ENCODE measurements at places on chromosomes 11 and 22.
A peak's percentile ranks its signal among the peaks of the same experiment; 100 is the strongest.

GRCh38 chr22:48654492-48654891 lies 1173.2 kb downstream of the BRD1 start:
- no peak for DNase-seq

- DNase-seq, result no peak
Measured at GRCh38 chr11:97502201-97502600, 1112.4 kb downstream of the JRKL start.

DNA sequence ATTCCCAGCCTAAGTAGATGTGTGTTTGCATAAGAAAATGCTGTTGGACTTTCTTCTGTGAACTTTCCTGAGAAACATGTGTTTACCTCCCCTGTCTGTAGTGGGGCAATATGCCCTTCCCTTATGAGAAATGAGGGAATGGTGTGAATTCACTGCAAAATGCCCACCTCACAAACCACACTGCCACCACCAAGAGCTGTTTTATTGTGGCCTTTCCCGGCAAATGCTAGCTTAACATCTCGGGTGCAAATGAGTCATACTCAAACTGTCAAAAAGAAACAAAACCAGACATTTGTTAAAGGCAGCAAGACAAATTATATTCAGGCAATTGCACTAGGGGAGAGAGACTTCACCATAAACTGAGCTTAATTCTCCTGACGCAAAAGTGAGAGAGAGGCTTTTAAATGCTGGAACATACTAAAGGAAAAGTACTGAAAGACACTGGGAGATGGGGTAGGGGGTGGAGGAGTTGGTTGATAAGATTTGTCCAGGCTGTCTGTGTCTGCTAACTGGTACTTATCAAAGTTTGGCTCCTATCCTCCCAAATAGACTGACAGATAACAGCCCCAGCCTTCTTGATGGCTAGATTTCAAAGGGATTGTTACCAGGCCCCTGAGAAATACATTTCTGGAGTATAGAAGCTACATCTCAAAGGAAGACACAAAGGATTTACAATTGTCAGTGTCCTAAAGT lies 70.9 kb upstream of the OR5AK2 start:
- DNase-seq, result no peak

GRCh38 chr11:12754582-12755234 lies 80.5 kb downstream of the TEAD1 start:
- DNase-seq, result no peak

DNA sequence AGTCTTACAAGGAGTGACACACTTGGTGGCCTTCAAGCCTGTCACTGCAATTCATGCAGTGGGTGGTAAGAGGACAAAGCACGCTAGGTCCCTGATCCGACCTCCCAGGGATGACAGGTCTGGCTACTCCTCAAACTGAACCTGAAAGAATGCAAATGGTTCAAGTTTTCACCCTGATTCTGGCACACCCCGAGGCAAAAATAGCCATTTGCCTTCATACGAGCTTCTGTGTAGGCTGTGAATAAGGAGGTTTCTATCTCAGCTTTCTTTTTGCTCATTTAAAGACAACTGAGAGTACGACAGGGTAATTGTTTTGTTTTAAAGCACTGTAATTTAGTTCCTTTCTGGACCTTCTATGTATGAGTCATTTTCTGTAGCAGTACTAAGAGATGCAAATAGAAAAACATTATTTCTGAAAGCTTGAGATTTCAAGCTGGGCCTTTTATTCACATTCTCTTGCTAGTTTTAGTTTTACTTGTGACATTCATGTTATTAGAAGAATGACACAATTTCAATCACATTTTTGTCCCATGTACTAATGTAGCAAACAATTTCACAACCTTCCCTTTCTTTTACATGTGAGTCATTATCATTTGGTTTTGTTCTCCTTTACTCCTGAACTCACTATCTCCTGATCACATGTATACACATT lies 56.6 kb upstream of the FDX1 start:
- DNase-seq, result no peak

DNA sequence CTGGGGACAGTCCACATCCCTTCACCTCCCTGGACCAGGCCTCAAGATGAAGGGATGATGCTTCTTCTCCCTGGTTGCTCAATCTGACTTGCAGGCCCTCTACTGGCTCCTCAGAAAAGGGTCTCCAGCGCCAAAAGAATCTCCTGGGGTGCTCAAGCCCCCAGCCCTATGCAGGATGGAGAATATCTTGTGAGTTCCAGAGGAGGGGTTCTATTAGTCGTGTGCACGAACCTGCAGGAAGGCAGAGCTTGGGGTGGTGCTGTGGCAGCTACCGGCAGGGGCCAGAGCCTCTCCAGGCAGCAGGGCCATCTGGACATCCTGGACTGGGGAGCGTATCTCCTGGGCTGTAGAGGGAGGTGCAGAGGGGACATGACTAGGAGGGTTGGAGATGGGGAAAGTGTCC lies 1339.5 kb downstream of the BRD1 start:
- no peak for DNase-seq

DNA sequence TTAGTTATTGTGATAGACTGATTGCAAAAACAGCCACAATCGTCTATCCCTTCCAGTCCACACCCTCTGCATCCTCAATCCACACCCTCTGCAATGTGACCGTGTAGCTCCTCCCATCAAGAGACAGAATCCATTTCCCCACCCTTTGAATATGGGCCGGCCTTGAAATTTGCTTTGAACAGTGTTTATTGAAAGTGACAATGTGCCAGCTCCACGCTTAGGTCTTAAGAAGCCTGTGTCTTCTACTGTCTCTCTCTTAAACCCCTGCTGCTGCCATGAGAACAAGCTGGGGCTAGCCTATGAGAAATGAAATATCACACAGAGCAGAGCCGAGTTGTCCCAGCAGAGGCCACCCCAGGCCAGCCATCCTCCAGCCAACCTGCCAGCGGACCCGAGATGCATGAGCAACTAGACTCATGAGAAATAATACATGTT lies 22.3 kb upstream of the MICAL2 start:
- no peak for DNase-seq

- DNase-seq, result no peak
Measured at GRCh38 chr11:69468221-69468620, 13.2 kb upstream of the LINC01488 start.

DNA sequence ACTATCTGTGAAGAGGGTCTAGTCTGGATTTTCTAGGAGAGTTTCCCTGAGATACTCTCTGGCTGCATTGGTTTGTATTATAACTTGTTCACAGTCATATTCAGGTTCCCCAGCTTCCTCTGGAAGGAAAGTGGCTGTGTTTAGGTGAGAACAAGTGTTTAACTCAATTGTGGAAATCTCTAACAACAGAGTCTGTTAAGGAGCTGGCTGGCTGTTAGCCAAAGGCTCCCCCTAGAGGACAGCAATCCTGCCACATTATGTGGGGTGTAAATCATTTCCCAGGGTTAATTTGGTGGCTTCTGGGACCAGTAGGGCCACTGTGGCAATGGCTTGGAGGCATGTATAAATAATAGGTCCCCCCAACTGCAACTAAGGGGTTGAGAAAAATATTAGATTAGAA lies 18.4 kb downstream of the MS4A6E start:
- DNase-seq, result peak; percentile 4

DNA sequence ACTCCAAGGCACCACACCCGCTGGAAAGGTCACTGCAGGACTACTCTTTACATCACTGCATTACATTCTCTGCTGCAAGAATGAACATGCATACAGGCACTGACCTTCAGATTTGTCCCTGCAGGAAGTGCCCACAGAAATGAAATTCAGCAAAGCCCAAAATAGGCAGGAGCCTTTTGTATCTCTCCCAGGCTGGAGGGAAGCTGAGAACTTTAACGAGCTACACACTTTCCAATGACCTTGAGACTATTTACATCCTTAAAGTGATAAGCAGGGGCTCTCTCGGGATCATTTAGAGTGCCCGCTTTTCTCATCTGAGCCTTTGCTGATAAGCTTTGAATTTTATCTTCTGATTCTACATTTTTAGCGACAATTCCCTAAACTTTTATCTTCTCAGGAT lies 12.5 kb downstream of the FEZ1 start:
- no peak for DNase-seq

DNA sequence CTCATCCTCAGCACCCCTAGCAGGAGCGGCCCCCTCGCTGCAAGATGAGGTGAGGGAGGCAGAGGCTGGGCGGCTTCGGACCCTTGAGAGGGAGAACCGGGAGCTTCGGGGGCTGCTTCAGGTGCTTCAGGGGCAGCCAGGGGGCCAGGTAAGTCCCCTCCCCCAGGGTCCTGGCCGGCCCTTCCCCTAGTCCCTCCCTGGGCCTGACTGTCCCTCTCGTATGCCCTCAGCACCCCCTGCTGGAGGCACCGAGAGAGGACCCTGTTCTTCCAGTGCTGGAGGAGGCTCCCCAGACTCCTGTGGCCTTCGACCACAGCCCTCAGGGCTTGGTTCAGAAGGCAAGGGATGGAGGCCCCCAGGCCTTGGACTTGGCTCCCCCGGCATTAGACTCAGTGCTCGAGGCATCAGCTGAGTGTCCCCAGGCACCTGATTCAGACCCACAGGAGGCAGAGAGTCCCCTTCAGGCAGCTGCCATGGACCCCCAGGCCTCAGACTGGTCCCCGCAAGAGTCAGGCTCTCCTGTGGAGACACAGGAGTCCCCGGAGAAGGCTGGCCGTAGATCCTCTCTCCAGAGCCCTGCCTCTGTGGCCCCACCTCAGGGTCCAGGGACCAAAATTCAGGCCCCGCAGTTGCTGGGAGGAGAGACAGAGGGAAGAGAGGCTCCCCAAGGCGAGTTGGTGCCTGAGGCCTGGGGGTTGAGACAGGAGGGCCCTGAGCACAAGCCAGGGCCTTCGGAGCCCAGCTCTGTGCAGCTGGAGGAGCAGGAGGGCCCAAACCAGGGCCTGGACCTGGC lies 4.0 kb downstream of the CCDC88B start:
- no peak for DNase-seq

GRCh38 chr11:128282053-128282452 lies 305.3 kb downstream of the ETS1 start:
- no peak for DNase-seq

DNA sequence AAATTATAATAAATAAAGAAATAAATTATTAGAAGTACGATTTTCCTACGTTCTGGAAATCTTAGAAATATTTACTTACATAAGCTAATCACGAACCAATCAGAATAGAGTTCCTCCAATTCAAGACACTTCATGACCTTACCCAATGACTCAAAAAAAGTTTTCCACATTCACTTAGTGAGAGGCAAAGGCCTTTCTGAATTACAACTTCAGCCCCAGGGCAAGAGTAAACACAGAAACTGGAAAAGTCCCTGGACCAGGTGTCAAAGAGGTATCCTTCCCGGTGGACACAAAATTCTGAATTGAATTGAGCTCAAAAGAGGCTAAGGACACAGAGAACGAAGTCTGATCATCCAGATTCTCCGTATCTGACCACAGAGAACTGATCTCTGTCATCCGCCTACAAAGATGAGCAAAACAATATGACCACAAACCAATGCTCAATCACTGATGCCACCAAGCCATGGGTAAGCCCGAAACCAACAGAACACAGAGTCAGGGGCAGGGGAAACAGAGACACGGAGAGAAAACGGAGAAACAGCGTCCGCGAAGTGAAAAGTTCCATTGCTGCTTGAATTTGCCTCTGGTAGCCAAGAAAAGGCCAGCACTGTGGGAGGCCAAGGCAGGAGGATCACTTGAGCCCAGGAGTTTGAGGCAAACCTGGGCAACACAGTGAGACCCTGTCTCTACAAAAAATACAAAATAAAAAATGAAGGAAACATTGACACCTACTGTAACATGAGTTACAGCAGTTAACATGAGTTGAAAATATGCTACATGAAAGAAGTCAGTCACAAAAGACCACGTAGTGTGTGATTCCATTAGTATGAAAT lies 6.8 kb downstream of the BID start:
- no peak for DNase-seq

GRCh38 chr11:72349053-72349452 lies 85.3 kb downstream of the CLPB start:
- DNase-seq, result no peak

DNA sequence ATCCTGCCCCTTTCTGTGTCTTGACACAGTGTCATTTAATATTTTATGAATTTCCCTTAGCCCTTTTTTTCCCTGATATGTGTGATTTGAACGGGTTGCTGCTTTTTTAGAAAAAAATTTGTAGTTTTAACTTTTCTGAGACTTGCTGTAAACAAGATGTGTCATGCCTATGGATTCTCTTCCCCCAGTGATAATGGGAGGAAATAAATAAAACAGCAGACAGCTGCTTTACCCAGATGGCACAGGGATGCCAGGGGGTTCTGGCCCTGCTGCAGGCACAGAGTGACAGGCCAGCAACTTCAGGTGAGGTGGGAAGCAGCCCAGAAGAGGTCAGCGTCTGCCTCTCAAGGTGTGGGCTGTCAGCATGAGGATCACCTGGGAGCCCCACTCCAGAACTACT lies 266.9 kb downstream of the KIRREL3 start:
- DNase-seq, result no peak

DNA sequence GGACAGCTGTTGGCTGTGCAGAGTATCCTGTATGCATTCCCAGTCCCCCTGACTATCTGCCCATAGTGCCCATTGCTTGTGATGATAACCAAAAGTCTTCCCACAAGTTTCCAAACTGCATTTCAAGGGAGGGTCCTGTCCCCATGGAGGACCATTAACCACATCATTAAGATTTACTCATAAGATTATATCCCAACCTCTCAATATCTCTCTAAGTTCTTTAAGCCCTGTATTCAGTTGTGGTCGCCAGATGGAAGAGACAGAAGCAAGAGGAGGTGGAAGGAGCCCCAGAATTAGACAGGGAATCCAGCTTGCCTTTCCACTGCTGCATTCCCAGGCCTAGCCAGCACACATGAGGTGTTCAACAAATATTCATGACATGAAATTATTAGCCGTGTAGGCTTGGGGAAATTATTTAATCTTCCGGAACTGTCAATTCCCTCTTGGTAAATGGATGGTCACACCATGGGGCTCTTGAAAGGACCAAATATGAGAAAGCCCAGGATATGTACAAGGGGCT lies 42.6 kb upstream of the TIMP3 start:
- no peak for DNase-seq

DNA sequence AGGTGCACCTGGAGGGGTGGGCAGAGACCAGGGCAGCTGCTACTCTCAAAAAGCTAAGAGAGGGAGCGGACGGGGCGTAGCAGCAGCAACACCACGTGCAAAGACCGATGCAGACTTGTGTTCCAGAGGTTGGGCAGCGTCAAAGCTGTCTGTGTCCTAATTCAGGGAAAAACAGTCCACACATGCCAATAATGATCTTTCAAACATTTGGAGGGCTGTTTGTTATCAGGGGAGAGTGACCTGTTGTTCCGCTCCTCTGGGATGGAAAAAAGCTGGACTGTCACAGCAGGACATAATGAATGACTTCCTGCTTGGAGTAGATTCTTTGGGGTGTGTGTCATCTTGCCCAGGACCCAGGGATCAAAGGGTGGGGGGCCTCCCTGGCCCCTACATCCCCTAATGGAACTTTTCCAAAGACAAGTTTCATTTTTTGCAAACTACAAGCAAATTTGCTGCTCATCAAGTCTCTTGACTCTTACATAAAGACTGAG lies 6.2 kb upstream of the FBLN1 start:
- no peak for DNase-seq

DNA sequence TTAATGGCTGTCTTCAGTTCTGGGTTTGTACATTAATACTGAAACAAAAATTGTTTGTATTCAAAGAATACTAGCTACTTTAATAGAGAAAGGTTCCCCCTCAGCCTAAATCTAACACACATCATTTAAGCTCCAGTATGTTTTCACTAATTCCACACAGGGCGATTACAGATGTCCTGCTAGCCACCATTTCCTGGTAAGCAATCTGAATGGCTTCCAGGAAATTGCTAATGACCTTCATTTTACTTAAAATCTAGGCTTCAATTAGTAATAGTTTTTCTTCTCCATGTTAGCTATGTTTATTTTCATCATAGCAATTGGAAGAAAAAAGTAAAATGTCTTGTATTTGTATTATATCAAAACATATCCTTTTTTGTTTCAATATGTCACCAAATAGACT lies 132.8 kb downstream of the SOX6 start:
- DNase-seq, result no peak
